ENCODE measurements at places on chromosomes 4 and X.

DNA sequence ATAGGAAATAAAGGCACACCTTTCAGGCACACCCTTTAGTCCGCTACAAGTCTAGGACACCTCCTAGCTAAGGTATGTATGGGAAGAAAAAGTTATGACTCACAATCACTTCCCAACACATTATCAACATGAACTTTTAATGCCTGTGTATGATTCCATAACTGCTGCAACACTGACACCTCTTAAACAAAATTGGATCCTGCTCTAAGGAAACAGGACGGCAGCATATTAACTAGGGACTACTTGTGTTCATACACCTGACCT lies 2.4 kb upstream of the PPP3CA start:
- DNase-seq = no peak

DNA sequence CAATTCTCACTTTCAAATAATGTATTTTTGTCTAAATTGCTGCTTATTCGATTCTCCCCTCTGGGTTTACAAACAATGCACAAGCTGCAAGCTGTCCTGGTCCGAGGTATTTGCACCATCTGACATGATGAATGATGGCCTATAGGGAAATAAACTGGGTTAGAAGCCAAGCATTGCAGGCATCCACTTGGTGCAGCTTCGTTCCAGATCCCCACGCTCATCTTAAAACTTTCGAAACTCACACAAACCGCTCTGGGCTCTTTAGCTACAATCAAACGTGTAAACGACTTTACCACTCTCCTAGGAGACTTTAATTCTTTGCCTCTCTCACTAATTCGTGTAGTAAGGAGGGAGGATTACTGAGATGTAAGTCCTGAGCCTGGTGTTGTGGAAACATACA lies 19.0 kb downstream of the PHKA2 start:
- no peak for DNase-seq

GRCh38 chr4:158837527-158838141 lies 68.8 kb downstream of the FNIP2 start:
- no peak for DNase-seq

DNA sequence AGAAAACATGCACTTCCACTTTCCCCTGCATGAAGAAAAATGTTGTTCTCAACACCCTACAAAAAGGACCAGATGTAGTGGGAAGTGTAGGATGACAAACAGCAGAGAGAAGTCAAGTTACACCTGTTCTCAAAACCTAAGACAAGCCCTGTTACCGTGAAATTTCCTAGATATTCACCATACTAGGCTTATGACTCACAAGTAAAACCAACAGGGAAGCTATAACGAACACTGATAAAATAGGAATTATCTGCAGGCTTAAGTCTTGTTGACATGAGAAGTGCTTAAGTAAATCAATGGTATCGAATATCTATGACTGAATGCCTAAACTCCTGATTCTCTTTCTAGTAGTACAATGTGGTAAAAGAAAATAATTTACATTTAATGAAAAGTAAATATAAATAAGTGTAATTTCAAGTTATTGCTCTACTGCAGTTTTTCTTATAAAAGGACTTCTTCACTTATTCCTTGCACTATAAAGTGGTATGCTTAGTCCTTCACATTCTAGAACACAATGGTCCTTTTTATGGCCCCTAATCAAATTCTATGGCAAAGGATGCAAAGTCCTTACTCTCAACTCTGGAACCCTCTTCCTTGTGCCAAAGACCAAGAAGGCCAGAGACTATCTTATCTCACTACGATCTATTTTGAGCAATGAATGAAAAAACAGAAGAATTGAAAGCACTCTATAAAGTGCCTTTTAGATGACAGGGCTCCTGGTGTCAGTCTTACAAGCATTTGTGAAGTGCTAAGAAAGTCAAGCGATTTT lies 19.6 kb downstream of the AP1S2 start:
- no peak for DNase-seq

Data from activated CD4-positive, CD25-positive, alpha-beta regulatory T cell treated with anti-CD3 and anti-CD28 coated beads, Interleukin-2, amount 50 U/mL, for 16 hours (primary cell).